ENCODE measurements at places on chromosomes 6 and 20.

GRCh38 chr20:53413186-53413631 is 180.4 kb downstream of the ZNF217 start:
- DNase-seq, result no peak

DNA sequence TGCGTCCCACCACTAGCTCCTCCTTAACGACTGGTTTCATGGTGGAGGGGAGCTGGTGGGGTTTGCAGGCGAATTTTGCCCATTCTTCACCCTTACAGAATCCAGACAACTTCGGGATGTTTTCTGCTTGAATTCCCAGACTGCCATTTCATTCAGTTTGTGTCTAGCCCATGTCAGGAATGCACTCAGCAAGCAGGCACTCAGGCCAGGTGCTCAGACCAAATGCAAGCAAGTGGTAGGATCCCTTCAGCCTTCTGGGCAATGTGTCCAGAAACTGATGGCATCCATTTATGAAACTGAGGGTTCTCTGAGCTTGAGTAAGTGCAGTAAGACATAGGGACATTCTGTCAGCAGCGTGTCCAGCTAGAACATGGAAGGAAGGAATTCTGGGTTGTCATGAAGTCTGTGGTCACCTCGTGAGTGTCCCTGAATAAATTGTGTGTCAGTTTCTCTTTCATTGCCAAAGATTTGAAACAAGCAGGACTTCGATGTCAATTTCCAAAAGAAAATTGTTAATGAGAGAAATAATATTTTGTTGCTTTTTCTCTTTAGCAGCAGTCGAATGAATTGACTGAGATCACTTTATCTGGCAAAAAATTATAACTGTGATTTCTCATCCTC is 21.8 kb upstream of the DACT2 start:
- DNase-seq, result no peak

- DNase-seq, result no peak
These were observed 79.2 kb downstream of the CHD6 start for GRCh38 chr20:41538810-41539596.

DNA sequence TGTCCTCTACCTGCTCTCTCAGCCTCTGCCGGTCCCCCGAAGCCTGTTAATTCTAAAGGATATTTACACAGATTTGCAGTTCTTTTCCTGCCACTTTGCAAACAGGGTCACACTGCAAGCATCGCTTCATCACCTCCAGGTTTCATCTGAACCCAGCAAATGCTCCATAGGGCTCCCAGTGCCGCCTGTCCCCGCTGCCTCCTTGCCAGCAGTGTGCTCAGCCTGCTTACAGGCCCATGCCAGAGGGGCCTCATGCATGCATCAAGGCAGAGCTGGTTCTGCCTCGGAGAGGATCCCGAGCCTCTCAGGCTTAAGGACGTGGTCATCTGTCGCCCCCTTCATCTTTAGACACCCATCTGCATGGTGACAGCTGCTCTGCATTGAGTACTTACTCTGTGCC is 10.5 kb downstream of the SIRPA start:
- DNase-seq, result no peak
